ENCODE measurements at places on chromosomes 7 and 10. TPM values are rescaled to one million over a fixed set of nuclear protein-coding genes. Genes with fewer than 3 reads are reported as not detected.

Gene BAIAP2L1
- total RNA-seq = 9.1 TPM

Gene LLCFC1
- total RNA-seq = not detected

Gene TAC1
- not detected for total RNA-seq

Gene C10orf62
- total RNA-seq = not detected

Gene WAPL
- 64.8 TPM for total RNA-seq

Gene NCOA4
- total RNA-seq = 163 TPM

Gene GNGT1
- total RNA-seq = not detected

Gene ARHGAP12
- 57.0 TPM for total RNA-seq

Gene FBXL13
- total RNA-seq = 1.3 TPM

Gene HEPACAM2
- not detected for total RNA-seq

All from fibroblast of villous mesenchyme (primary cell).